Stimulated activated CD8-positive, alpha-beta memory T cell treated with anti-CD3 and anti-CD28 coated beads, Interleukin-7, amount 100 ng/mL, for 4 hours (primary cell): ENCODE measurements at places on chromosomes 16 and 17.

DNA sequence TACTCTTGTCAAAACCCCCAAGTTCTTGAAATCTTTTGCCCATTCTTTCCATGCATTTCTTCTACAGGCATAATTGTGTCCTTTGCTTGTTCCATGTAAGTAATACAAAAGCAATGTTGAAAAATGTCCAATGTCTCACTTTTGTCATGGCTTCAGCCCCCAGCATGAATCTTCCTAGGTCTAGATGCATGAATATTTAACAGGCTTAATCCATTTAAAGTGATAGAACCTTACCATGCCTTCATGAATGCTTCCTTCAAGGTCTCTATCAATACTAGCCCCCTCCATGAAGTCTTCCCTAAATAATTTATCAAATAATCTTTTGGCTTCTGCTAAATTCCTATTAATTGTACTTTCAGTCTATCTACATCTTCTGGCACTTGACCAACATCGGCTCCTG, 46.1 kb upstream of the ANKFY1 start:
- no peak for DNase-seq

- DNase-seq, result no peak
Measured at GRCh38 chr16:529012-529575, 1.6 kb downstream of the CAPN15 start.

GRCh38 chr17:82698065-82698973, at the start of gene RAB40B:
Gene RAB40B (minus strand): TSS chr17:82698698. CDS start chr17:82698596, 102 bp downstream.
- peak; percentile 99 for DNase-seq

DNA sequence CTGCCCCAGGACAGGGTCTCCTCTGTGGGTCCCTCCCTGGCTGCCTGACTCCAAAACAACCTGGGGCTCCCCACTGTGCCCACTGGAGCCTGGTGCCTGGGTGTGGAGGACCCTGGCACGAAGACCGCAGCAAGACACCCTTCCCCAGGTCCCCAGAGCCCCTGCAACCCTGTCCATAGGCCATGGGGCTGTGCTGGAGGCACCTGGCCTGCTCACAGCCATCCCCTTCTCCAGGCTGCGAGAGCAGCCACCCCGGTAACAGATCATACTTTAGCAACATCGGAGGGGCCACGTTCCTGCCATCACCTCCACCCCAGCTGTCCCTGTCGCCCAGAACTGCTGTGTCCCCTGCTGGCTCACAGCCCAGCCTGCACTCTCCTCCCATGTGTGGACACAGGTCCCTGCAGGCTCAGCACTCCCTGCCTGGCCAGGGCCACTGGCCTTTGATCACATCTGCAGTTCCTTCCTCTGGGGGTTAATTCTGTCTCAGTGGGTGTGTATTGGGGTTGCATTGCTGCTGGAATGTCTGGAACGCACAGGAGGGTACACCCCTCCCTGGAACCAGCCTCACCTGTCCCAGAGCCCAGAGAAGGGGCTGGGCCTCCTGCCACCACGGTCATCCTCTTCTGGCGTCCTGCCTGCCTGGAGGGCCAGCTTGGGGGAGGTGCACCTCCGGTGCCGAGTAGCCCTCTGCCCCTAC, 12.2 kb downstream of the PPL start:
- no peak for DNase-seq

DNA sequence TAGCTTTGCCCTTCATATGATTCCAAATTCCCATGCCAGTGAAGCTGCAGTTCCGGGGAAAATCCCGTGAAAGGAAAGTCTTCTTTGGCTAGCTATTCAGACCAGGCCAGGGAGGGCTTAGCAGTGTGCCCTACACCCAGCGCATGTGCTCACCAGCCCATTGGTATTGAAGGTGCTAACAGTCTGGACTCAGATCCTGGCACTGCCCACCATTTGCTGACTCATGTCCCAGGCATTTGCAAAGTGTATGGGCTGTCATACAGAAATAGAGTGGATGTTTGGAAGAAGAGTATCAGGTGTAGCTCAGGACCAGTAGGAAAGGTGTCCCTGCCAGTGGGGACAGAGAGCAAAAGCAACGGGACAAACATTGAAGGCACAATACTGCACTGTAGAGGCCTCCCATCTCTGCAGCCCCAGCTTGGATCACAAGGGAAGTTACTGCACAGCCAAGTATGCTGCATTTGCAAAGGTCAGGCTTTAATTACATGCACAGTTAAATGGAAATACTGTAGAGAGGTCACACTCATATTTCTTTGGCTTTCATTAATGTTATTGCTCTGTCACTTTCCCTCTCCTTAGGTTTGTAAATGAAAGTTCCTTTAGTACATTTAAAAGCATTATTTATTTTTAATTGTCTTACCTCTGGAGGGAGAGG, 220.0 kb downstream of the IRX3 start:
- DNase-seq, result no peak

- DNase-seq, result no peak
Measured at GRCh38 chr16:85328676-85329058, 216.4 kb upstream of the CIBAR2 start.
